NCI-H524 treated with DMSO at 0.1 percent for 48 hours (cell line): ENCODE measurements at places on chromosomes 12 and 14.
A peak's percentile ranks its signal among the peaks of the same experiment; 100 is the strongest.

- DNase-seq, result no peak
Observed at GRCh38 chr12:83408851-83409250, 722.1 kb downstream of the TMTC2 start.

- no peak for DNase-seq
Observed at GRCh38 chr12:50524621-50525020, 19.8 kb downstream of the DIP2B start.

DNA sequence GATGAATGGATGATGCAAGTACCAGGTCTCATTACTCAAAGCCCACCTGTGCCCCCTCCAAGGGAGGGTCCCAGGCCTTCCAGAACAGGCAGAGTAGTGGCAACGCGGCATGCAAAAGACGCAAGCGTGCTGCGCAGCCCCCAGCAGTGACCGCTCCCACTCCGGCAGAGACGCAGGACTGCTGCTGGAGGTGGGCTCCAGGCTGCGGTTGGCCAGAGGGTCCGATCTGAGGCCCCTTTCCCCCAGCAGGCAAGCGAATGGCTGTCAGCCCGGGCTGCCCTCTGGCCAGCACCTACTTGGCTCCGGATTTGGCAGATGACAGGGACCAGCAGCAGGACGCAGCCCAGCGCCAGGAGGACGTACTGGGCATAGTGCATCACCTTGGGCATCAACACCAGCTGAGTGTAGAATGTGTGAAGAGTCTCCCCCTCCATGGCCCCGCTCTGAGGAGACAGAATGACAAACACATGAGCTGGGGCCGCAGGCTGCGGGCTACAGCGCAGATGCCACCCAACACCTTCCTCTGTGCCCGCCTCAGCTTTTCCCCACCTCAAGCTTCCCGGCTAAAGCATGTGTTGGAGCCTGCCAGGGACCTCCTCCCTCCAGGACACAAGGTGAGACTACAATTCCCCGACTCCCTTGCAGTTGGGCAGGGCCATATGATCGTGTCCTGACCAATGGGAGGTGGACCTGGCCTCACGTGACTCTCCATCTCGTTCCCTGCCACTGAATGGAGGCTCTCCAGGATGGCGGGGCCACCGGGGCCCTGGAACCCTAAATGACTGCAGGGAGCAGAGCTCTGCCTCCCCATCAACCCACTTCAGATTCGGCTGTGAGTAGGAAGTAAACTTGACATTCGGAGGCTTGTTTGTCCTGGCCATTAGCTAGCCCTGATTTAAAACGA lies 77.4 kb downstream of the SCARB1 start:
- no peak for DNase-seq

- DNase-seq, result peak; percentile 91
Observed at GRCh38 chr14:77109656-77110055, 11.6 kb downstream of the CIPC start.

- no peak for DNase-seq
Observed at GRCh38 chr14:101992708-101993107, 28.3 kb downstream of the DYNC1H1 start.
